Naive thymus-derived CD4-positive, alpha-beta T cell (primary cell): ENCODE measurements at places on chromosomes 11 and 22.

GRCh38 chr11:102622258-102622657 is 2.9 kb downstream of the MMP20 start:
- no peak for DNase-seq

GRCh38 chr11:124798991-124799347 is 1.2 kb downstream of the MSANTD2 start:
- no peak for DNase-seq

DNA sequence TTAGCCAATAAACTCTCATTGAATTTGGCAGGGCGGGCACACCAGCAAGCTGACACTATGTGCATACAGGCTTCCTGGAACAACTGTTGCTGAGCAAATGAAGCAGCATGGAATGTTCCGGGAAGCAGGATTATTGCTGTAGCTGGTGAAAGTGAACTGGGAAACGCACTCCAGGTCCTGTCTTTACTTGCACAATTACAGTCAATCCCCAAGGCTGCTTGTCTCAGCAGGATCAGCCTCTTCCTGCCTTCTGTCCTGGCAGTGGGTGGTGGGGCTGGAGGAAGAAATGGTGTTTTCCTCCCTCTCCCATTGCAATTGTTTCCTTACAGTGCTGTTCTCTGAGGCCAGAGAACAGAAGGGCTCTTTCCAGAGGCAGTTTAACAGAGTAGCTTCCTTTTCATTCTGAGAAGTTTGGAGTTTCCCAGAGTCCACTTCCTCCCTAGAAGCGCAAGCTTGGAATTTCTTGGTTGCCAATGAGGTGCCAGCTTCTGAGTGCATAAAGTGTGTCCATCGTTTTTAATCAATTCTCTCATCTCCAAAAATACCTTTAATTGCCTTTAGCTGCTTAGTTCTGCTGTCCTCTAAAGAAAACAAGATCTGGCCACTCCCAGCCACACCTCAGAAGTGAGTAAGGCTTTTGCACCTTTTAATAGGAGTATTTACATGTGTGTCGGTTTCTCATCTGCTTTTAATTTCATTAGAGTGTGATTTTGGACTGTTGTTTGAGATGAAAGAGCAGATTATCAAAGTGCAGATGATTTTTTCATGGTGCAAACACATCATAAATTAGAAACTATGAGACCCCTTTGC is 19.9 kb downstream of the CD44 start:
- DNase-seq, result no peak

GRCh38 chr11:95035316-95035715 is 10.3 kb downstream of the KDM4E start:
- no peak for DNase-seq

- DNase-seq, result peak; percentile 15
Observed at GRCh38 chr11:81644239-81644840, 1089.3 kb downstream of the FAM181B start.

GRCh38 chr11:69078930-69079605 is 30.3 kb downstream of the TPCN2 start:
- DNase-seq, result no peak

DNA sequence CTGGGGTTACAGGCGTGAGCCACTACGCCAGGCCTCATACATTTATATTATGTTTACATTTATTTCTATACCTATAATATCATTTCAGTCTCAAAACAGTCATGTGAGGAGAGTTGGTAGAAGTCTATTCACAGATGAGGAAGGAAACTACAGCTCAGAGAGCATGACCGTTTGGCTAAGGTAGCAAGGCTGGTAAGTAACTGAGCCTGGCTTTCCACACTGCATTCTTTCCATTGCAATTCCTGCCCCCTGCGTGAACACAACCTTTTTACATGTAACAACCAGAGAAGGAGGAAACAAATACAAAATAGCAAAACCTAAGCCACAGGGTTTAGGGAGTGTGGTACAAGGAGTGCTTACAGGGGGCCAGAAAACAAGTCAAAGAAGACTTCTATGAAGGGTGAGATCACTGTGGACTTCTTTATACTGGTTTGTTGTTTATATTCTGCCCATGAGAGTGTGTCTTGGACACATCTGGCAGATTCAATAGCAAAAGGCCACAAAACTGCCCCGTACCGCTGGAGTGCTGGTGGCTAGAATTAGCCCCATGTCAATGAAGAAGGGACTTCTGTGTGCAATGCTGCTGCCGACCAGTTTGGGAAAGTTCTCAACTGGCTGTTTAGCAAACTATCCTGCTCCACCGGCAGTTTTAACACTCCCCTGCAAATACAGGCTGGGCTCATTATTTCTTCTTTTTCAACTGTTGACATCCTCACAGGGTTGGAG is 19.0 kb downstream of the MICAL3 start:
- DNase-seq, result no peak

- no peak for DNase-seq
Observed at GRCh38 chr11:68302670-68303069, 9.7 kb upstream of the LRP5 start.

- no peak for DNase-seq
Observed at GRCh38 chr11:78039391-78039918, 16.4 kb upstream of the KCTD14 start.

- DNase-seq, result no peak
Observed at GRCh38 chr11:35735903-35736302, 73.3 kb downstream of the TRIM44 start.

DNA sequence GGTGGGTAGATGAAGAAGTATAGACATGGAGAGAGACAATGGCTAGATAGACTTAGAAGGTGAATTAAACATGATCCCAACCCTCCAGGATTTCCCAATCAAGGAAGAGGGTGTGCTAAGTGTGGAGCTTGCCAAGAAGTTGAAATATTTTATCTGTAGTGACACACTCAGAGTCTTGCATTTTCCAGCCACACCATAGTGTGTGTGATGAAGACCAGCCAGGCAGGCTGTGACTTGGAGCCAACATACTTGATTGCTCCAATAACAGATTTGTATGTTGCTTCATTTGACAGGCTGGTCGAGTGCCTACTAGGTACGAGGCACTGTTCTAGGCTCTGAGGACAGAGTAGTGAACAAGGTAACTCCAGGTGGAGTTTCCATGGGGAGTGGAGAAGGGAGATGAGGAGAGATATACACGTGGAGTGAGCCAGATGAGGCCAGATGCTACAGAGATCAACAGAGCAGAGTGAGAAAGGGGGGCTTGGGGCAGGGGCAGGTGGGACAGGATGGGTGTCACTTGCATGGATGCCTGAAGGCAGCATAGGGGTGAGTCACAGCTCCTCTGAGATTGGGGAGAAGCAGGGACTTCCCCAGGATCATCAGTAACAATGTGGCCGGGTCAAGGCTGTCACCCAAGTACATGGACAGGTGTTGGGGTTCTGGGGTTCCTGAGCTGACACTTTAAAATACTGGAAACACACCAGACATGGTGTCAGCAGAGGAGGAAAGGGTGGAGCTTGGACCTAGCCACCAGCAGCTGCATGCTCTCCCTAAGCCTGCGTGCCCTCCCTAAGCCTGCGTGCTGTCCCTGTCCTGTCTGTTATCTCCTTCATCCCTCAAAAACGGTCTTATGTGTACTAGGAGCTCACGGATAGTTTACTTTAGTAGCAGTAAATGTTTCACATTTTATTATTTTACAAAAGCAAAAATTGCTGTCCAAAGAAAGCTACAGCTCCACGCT is 23.6 kb downstream of the PDGFB start:
- no peak for DNase-seq

DNA sequence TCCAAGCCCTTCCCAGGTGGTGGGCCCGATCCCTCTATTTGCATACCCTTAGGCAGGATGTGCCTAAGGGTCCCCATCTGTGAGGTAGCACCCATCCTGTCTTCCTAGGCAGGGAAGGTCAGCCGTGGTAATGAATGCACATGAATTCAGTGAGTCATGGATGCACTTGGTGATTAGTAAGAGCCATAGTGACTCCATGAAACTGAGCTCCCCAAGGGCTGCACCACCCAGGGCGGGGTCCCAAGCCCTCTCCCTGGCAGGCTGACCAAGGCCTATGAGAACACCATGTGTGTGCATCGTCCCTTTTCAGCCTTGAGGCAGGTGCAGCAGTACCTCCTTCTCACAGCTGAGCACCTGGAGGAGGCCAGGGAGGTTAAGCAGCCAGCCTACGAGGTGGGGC is 15.6 kb upstream of the SUSD2 start:
- no peak for DNase-seq

DNA sequence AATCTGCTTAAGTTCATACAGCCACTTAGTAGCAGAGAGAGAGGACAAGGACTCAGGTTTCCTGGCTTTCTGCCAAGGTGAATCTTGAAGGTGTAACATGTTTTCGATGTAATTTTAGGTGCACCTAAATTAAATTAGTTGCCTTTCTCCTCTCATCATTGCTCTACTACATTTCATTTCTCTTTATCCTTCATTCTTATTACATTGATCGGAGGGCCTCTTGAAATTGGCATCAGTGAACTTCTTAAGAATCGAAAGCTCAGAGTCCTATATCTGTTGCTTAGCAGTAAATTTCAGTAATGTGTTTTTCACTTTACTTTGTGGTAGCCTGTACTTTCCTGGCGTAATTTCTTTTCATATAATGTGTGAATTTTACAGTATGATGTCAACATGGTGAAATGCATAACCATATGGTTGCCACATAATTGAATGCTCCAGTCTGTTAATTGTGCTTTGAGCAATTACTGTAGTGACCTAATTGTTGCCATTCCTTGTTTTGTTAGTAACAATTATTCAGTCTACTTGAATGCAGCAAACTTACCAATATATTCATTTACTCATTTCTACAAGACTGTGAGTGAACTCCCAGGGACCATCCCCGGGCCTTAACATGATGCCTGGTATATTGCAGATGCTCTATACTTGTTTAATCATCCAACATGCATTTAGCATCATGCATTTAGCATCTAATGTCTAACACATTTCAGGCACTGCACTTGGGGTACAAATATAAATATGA is 138.1 kb downstream of the MAML2 start:
- peak; percentile 44 for DNase-seq

DNA sequence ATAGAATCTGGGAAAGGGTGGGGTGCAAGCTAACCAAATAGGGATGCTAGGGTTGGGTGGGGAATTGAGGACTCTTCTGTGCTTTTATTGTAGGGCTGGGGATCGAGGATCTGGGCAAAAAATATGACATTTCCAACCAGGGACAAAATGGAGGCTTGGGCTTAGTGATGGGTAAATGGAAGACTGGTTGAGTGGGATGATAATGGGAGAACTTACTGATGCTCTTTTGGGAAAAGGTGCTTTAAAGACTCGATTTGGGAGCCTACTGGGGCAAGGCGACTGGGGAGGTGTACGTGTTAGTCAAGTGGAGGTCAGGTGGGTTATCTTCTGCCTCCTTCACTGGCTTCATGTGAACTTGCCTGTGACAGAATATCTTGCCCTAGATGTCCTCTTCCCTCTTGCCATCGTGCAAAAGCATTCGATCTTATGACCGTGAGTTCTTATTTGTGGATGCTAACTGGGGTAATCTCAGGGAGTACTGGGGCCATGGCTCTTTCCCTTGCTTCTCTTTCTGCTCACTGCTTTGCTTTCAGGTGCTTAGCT is 10.4 kb upstream of the RBM4 start:
- no peak for DNase-seq

GRCh38 chr11:65712633-65713076 is 603 bp downstream of the KAT5 start:
- DNase-seq, result no peak

- DNase-seq, result no peak
Observed at GRCh38 chr22:36505998-36506635, 723 bp downstream of the FOXRED2 start.

- no peak for DNase-seq
Observed at GRCh38 chr11:17478070-17478469, 1.4 kb upstream of the ABCC8 start.

DNA sequence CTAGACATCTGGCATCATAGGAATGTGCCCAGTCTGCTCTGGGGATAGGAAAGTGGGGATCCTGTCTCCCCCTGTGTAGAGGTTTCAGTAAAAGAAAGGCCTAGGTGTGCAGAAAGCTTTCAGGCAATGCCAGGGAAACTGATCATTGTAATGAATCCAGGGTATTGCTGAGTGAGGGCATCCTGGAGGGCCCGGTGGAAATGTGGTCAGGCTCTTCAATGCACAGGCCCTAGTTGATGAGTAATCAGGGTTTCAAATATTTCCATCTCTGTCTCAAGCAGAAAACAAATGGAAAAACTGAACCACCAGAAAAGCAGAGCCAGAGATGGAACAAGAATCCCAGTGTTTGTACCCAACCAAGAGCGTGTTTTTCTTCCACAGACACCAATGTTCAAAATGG is 2.0 kb downstream of the CD3E start:
- DNase-seq, result no peak

- DNase-seq, result no peak
Observed at GRCh38 chr11:102760344-102761035, 19.9 kb downstream of the MMP10 start.

GRCh38 chr11:89490981-89491690 is at the start of gene NOX4:
Gene NOX4, minus strand, starts transcription at chr11:89491375. Its CDS starts 129 bp downstream, at chr11:89491246.
- DNase-seq, result no peak

GRCh38 chr22:42724062-42724461 is 3.4 kb upstream of the A4GALT start:
- no peak for DNase-seq

GRCh38 chr11:118106789-118107335 is 20.1 kb upstream of the SMIM35 start:
- DNase-seq, result no peak

DNA sequence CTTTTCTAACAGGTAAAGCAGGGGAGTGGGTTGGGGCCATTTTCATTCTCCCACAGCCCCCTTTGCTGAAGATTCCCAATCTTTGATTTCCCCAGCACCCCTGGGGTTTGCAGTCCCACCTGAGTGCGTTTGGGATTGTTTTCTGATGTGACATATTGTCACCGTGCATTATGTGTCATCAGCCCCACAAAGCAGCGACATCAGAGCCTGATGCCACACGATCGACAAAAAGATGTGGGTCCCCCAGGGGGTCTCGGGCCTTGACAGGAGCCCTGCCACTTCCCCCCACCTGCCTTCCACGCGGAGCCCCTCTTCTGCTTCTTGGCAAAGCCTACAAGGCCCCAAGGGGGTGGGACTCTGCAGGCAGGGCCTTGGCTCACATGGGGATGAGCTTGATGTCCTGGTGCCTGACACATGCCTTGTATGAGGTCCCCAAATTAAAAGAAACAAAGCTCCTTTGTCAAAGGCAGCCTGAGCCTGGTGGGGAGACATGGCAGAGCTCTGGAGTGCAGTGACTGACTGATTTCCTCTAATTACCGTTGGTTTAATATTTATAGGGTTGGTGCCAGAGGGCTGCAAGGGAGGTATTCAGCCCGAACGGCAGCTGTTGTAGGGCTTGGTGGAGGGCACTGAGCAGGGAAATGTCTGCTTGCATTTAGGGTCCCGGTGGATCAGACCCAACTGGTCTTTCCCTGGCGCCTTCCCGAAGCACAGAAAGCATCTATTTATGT is 149.2 kb downstream of the MIAT start:
- DNase-seq, result no peak

- DNase-seq, result no peak
Observed at GRCh38 chr22:36211237-36211861, 9.7 kb upstream of the APOL4 start.

GRCh38 chr11:79069504-79069903 is 371.3 kb downstream of the TENM4 start:
- no peak for DNase-seq

DNA sequence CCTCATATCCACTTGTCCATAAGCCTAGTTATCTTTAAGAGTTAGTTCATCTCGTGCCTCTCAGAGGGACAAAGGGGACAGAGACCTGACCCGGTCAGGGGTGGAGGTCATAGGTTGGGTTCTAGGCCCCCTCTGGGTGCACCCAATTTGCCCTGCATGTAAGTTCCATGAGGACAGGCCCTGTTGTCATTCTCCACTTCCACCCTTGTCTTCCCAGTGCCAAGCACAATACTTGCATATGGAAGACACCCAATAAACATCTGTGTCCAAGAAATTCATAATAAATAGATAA is 1.3 kb upstream of the YIF1A start:
- DNase-seq, result no peak
